ENCODE measurements at places on chromosomes 2 and 18.

DNA sequence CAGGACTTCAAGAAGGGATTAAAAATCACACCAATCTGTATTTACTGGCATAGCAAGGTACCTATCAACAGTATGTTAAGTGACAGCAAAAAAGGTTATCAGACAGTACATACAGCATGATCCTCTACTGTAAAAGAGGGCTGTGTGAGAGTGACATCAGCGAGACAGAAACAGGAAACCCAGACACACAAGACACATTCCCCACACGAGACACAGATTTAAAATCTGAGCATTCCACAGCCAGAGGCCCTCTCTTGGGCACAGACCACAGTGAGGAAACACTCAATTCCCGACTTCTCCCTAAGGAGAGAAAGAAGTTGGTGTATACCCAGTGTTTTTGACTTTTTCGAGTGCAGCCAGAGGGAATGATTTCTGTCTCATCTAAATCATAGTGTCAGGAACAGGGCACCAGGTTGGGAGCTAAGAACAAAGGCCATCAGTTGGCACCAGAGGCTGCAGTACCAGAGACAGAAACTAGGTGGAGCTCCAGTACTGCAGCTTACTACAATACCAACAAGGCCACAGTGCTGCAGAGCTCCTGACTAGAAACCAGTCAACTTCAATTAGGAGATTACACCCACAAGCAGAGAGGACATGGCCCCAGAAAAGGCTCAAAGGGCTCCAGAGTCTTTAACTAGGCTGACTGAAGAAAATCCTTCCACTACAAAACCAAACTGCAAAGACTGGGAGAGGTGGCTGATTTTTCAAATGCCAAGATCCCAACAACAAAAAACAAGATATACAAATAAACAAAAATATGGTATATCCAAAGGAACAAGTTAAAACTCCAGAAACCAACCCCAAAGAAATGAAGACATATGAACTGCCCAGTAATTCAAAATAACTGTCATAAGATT, 41.0 kb downstream of the UNC50 start:
- DNase-seq = peak; percentile 68

DNA sequence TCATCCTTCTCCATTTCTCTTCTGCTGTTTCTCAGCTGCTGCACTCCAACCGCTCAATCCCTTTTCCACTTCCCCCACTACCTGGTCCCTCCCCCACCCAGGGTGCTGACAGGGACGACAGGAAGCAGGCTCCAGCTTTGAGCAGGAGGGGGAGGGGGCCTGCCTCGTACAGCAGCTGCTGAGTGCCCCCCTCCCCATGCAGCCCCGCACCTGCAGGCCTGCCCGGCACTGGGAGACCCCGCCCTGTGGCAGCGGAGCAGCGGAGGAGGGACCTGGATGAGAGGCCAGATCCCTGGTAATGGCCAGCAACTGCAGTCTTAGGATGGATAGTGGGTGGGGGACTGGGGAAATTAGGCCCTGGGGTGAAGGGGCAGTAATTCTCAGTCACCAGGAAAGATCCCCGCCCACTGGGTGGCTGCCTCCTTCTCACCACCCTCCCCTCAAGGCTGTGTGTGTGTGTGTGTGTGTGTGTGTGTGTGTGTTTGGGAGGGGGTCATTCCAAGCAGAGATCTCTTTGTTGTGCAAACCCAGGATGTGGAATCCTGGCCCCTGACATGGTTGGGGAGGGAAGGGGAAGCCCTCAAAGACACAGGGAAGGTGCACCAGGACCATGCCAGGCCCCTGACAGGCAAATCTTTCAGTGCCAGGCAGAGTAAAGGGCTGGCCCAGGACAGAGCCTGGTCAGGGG, 6.8 kb upstream of the CRYBA2 start:
- DNase-seq = no peak

DNA sequence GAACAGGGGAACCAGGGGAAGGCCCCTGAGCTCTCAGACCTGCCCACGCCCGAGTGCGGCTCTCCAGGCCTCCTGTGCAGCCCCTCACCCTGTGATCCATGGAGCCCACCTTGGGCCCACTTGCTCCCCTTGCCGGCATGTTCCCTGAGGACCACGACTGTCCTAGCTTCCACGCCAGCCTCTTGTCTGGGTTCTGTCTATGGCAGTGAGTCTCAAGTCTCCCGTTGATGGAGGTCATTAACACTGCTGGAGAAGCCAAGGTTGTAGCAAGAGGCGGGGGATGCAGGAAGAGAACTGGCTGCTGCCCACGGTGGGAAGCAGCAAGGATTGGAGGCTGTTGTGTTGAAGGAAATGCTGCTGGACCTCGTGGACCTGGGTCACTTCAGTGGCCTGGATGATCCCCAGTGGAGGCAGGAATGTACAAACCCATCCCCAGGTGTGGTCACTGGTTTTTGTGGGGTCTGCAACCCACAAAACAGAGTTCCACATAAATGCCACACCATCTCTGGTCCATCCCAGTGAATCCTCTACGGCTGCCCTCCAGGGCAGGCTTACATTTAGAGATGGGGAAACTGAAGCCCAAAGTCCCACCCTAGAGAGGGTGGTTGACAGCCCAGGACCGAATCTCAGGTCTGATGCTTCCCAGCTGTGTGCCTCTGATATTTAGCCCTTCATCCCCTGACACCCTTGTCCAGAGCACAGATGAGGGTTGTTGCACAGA, 150.3 kb downstream of the NDUFA10 start:
- no peak for DNase-seq

DNA sequence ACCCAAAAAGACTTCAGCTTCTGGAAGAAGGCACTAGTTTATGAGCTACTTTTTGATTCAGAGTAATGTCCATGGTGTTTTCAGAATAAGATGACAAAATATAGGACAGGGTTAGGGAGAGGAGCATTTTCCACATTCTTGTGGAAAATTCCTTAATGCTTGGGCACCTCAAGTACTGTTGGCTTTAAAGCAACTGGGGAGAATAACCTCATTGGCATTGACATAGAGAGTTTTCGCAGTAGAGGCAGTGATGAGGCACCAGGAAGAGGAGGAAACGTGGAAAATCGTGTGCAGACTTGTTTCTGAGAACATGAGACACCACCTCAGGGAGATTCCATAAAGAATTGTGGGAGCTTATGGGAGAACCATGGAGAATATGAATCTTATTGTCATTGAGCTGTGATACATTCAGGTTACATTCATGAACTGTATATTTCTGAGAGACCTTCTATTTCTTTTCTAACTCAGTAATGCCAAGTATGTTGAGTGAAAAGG, 929.0 kb upstream of the NRXN1 start:
- no peak for DNase-seq

DNA sequence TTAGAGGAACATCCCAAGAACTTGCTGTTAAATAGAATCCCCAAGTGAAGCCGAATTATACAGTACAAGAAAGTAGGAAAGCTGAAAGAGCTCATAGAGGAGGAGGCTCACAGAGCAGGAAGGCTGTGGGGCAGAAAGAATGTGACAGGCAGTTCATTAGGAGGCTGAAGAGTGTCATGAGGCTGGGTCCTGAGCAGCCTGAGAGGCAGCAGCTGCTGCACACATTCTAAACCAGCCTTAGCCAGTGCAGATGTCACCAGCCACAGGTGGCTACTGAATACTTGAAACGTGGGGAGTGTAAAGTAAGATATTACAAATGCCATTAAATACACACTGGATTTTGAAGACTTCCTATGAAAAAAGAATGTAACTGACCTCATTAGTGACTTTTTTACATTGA, 490.2 kb upstream of the KLHL29 start:
- no peak for DNase-seq

GRCh38 chr2:10863047-10863446, 48.7 kb upstream of the KCNF1 start:
- no peak for DNase-seq

DNA sequence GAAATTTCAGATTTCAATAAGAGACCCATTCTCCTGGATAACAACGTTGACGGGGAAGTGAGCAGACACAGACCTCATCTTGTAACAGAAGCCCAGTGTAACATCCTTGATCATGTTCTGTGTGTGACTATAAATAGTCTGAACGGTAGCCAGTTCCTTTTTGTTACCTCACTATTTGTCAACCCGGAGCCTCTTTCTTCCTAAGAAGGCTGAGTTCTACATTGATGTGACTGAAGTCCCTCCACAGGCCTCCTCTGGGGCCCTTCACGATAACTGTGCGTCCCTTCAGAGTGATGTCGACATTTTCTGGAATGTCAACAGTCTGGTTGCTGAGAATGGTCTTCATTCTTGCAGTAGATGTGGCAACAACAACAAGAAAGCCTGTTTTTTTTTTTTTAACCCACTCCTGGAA, 6.3 kb upstream of the PLEKHM3 start:
- DNase-seq = no peak

DNA sequence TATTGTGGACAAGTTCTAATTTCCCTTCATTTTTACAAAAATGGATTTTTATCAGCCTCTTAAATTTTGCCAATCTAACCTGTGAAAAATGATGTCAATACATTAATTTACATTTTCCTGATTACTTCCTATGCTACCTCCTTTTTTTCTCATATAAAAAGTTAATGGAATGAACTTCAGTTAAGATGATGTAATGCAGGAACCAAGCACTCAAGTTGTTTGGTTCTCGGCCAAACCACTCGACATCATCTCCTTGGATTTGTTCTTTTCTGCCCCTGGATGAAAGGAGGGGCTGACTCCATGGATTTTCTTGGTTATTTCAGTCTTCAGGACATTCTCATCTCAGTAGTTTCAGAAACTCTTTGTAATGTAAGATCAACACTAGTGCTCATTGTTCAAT, 253.1 kb upstream of the NXPH2 start:
- no peak for DNase-seq

GRCh38 chr2:38554973-38555595, 47.6 kb downstream of the HNRNPLL start:
- DNase-seq = no peak

Data from stimulated activated CD4-positive, alpha-beta T cell treated with anti-CD3 and anti-CD28 coated beads, Interleukin-1b, Interleukin-23, amount 100 ng/mL, for 1 hour (primary cell).